Fibroblast of skin of left quadriceps (primary cell): ENCODE measurements at places on chromosomes 16 and 17.

- no peak for DNase-seq
These were observed 23.9 kb downstream of the HNF1B start for GRCh38 chr17:37720989-37721388.

DNA sequence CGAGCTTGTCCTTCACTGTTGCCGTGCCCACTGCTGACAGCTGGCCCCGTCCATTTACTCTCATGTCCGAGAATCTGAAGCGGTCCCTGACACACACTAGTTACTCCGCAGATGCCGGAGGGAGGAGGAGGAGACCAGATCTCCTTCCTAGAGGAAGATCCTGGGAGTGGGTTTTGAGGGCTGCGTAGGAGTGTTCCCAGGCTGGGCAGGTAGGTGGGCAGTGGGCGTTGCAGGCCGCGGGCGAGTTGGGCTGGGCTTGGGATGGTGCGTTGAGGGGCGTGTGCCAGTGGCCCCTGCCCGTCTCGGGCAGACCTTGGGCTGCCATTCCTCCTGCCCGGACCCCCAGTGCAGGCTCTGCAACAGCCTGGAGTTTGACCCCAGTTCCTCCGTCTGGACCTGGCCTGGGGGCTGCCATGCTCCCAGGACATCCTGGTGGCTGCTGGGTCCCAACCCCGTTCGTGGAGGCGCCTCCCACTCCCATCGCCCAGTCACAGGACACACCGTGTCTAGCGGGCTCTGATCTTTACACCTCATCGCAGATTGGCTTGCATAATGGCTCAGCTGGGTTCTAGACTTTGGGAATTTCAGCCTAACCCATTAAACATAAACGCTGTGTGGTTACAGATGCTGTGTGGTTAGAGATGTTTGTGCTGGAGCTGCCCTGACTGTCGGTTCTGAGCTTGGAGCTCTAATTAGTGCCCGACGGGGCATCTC, 22.8 kb downstream of the CACNA1H start:
- DNase-seq, result no peak

DNA sequence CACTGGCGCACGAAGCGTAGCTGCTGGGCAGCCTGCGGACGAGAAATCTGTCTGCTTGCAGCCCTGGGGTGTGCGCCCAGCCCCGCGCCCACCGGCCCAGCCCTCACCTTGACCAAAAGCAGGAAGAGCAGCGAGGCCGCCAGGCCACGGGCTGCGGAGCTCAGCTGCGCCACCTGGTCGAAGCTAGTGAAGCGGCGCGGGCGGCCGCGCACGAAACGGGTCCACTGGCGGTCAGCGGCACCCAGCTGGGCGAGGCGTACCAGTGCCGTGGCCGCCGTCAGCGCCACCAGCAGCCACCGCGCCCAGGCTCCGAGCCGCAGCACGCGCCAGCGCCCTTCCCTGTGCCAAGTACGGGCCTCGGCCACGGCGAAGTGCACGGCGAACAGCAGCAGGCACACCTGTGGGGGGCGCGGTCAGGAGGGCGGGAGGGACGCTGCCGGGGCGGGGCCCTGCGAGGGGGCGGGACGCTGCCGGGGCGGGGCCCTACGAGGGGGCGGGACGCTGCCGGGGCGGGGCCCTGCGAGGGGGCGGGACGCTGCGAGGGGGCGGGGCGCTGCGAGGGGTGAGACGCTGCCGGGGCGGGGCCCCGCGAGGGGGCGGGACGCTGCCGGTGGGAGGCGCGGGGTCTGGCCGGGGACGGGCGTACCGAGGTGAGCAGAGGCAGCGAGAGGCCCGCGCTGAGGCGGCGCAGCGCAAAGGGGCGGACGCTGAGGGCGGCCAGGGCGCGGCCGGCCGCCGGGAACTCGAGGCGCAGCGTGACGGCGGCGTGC, 43.2 kb downstream of the TSC2 start:
- DNase-seq, result peak; percentile 53

DNA sequence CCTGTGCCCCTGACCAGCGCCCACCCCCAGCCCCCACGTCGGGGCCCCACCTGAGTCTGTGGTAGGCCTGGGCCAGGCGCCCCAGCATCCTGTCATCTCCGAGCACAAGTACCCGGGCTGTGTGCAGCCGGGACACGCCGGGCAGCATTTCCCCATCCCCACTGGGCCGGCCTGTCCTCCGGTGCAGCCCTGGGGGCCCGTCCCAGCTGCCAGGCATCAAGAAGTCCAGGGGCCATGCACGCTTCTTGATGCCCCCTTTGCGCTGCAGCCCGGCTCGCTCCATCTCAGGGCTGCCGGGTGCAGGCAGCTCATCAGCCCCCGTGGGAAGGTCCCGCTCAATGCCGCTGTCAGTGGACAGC, 29.3 kb upstream of the MFSD6L start:
- no peak for DNase-seq

DNA sequence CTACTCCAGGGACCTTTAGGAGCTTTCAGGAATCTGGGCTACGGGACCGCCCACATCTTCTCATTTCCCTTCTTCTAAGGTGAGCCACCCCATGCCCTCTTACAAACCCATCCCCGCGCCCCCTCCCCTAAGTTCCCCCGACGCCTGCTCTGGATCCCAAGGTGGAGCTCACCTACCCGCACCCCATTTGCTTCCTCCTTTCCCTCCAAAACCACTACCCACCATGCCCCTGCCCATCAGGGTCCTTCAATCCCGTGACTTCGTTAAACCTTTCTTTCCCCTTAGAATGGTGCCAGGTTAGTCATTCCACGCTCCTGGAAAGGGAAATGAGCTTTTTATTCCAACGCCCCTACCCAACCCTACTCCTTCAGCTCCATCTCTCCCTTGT, 326 bp upstream of the MTMR4 start:
- DNase-seq, result no peak

DNA sequence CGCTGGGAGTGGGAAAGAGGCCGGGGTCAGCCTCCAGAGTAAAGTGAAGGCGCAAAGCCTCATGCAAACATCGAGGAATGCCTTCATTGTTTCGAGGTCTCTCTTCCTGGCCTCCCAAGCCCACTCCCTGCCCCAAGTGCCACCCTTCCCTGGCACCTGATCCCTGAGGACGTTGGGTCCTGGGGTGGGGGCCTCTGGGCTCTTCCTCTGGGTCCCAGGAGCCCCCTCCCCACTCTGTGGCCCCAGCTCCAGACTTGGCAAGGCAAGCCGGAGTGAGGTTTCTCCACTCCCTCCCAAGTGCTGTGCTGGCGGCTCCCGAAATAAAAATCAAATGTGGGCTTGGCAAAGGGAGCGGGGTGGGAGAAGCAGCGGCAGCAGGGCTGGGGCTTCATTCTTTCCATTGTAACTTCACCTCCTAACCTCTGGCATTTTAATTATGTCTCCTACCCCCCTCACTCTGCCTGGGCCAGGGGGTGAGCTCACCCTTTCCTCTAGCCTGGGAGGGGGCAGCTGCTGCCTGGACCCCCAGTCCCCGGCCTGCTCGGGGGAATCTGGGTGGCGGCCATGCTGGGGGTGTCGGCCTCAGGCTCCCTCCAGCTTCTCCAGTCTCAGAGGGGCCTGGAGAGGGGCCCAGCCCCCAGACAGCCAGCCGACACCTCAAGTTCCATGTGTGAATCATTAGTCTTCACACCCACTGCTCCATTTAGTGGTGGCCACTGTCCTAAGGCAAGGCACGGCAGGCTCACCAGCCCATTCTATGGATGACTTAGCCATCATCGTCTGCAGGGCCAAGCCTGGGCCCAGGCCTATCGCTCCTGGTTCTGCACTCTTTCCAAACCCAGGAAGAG, 14.6 kb upstream of the TMEM92 start:
- no peak for DNase-seq

DNA sequence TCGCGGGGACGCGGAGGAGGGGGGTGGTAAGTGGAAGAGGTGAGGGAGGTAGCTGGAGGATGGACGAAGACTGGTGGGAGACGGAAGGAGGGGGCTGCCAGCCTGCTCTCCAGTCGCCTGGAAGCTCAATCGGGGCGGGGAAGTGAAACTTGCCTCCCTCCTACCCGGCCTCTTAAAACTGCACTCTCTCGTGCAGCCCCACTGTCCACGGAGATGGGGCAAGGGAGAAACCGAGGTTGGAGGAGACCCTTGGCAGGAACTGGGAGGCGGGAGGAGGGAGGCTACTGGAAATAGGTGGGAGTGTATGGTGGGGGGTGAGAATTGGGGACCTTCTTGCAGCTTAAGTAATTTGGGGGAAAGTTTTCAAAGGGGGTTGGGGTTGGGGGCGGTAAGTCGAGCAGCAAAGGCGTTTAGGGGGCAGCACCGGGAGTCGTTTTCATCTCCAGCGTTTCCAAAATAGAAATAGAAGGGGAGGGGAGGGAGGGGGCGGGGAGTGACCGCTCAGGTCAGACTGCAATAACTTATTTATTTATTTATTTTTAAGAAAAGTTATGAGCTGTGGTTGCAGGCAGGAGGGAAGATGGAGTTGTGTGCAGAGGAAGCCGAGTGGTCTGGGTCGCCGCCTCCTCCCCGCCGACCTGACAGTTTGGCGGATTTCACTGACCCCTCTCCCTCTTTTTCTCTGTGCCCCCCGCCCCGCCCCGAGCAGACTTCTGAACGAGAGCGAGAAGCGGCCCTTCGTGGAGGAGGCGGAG, 1.4 kb downstream of the SOX9 start:
- no peak for DNase-seq

GRCh38 chr16:53844804-53845203, 140.8 kb downstream of the FTO start:
- DNase-seq, result no peak

DNA sequence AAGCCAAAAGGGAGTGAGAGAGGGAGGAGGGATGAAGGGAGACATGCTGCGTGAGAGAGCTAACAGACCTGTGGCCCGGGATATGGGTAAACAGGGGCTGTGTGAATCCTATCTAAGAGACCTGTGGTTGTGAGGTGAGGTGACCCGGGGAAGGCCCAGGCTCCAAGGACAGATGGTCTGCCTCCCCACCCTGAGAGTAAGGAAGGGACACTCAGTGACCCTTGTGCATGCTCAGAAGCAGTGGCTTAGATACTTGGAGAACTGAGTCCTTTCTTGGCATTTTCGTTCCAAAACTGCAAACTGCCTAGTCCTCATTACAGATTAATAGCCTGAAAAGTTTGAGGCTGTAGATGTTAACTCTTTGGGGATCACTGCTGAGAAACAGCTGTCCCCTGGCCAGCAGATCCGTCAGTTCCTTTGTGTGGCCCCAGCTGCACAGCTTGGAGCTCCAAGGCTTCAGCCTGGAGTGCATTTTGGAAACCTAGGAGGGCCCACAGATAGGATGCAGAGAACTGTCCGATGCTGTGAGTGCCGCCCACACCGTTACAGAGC, 121.6 kb downstream of the SMG6 start:
- no peak for DNase-seq

- peak; percentile 9 for DNase-seq
These were observed 464.4 kb downstream of the CDH11 start for GRCh38 chr16:64657316-64658011.

DNA sequence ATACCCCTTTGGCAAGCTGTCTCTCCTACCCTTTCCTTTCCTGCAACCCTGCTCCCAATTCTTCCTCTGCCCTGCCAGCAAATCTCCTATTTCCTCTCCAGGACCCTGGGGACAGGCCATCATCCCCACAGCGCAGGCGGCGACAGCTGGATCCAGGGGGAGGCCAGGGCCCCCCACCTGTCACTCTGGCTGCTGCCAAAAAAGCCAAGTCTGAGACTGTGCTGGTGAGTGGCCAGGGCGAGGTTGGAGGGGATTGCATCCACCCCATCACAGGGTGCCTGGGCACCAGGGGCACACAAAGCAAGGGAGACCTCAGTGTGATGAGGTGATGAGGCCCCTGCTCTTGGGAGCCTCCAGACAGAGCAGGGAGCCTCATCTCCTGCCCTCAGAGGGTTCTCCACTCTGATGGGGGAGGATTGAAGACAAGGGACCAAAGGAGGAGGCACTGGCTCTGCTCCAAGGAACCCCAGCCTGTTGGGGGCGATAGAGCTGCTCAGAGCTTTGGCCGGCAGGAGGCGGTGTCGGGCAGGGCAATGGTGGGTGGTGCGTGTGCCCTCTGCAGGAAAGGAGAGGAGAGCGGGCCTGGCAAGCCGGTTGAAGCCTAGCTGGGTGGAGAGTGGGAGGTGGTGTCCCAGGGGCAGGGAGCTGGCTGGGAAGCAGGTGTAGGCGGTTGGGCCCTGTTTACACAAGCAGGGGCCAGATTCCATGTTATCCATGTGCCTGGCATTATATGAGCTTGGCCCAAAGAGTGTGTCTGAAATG, 15.6 kb upstream of the PDK2 start:
- DNase-seq, result no peak

DNA sequence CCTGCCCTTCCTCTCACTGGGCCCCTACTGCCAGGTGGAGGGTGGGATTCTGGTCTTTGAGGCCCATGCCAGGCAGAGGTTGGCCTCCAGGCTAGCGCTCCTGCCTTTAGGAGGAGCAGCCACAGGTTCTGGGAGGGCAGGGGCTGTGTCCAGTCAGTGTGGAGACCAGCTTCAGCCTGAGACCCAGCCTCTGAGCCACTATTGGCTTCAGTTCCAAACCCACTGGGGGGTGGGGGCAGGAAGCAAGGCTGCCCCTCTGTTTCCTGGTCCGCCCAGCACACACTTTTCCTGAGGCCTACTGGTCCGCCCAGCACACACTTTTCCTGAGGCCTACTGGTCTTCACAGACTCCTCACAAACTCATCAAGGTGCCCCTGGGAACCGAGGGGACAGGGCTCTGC, 16.4 kb downstream of the SLC5A10 start:
- no peak for DNase-seq

- DNase-seq, result no peak
These were observed 62.4 kb downstream of the NKD1 start for GRCh38 chr16:50610331-50611262.

DNA sequence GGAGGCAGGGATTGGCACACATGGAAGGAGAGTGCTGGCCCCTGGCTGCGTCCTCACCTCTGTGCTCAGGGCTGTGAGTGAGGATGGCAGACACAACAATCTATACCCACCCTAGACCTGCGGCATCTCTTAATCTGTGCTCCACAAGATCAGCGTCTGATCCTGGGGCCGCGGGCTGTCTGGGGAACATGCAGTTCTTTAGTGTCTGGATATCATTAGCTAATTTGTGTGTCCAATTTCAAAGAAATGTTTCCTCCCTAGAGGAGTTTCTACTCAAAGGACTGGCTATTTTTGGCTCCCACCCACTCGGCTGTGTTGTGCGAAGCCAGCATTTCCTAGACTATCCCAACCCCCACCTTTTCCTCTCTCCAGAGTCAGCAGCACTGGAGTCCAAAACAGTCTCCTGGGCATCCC, 93.8 kb downstream of the GRIN2A start:
- DNase-seq, result no peak

DNA sequence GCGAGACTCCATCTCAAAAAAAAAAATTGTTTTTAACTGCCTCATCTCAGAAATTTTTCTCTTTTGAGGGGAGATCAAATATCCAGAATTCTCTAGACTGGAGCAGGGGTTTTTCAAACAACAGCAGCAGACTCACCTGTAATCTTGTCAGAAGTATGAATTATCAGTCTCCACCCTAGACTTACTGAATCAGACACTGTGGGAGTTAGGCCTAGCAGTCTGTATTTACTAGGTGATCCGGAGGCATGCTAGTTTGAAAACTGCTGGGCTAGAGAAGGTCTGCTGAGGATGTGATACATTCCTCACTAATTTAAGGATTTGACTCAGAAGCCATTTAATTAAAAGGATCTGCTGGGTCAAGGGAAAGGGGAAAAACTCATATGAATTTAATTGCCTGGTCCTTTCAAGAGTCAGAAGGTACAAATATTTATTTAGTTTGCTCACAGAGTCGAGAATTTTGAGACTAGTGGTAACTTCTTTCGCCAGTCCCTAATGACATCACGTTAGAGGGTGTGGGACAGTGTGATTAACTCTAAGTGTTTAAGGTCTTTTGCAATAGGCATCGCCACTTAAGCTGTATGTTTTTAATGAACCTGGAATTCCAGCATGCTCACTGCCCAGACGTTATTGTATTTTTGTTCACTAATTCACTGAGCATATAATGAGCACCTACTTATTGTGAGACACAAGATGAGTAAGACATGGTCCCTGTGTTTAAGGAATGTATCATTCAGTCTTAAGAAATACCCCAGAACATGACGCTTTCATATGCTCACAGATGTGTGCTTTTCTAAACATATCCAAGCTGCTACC, 14.2 kb downstream of the ATP6V0A1 start:
- peak; percentile 79 for DNase-seq
